ENCODE measurements at places on chromosomes 2 and 18.

DNA sequence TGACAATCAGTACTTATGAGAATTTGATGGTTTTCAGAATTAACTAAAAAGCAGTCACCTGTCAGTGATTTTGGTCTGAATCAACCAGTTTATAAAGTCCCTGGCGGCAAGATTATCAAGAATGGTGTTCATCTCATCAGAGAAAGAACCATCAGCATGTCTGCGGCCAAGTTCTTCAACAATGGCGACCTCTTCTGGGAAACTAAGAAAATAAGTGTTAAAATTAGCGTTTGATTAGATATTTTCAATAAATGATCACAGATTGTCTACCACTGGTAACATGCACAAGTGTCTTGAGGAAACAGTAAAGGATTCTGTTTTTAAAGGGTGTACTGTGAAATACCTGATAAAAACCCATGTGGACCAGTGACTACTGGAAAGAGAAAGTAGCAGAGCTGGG, 8.1 kb downstream of the GCG start:
- no peak for DNase-seq

- no peak for DNase-seq
Observed at GRCh38 chr2:23096906-23097602, 287.9 kb upstream of the KLHL29 start.

GRCh38 chr2:97011977-97012569, 25.7 kb upstream of the FAM178B start:
- no peak for DNase-seq

- DNase-seq, result no peak
Observed at GRCh38 chr2:221524158-221524557, 47.9 kb downstream of the EPHA4 start.

GRCh38 chr2:100160396-100160795, 18.0 kb upstream of the AFF3 start:
- DNase-seq, result no peak

- no peak for DNase-seq
Observed at GRCh38 chr2:230935130-230935430, 10.0 kb upstream of the GPR55 start.

DNA sequence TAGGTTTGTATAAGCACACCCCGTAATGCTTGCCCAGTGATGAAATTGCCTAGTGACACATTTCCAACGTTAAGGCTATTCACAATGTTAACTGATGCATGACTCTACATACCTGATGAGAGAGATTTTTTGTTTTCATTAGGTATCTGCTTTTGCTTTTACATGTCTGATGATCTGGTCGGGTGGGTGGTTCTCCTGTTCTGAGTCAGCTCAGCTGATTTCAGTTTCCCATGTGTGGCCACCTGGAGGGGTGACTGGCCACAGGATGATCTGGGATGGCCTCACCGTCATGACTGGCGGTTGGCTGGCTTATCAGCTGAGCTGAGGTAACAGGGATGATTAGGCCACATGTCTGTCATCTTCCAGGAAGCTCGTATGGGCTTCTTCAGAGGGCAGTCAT, 33.8 kb upstream of the ACYP2 start:
- DNase-seq, result no peak

DNA sequence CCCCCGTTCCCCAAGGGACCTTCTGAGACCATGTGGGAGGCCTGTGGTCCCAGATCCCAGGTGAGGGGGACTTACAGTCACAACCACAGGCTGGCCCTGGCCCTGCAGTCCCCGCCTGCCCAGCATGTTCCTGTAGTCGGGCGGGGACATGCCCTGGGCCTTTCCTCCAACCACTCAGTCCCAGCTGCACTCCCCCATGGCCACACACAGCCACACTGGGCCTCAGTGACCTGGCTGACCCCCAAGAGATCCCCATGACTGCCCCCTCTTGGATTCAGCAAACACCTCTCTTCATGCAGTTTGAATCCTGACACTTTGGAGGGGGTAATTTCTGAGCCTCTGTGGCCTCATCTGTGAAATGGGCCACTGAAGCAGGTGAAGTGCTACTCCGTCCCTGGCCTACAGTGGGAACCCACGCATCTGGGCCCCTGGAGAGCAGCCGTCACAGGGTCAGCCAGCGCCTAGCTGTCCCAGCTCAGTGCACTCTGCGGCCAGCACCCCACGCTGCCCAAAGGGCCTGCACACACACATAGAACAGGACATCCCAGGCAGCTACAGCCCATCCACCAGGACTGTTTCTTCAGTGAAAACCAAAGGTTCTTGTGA, 12.7 kb upstream of the ARHGEF4 start:
- no peak for DNase-seq

GRCh38 chr2:232542715-232543467, 3.4 kb downstream of the CHRNG start:
- DNase-seq, result no peak

GRCh38 chr2:195863564-195863963, 205.1 kb downstream of the DNAH7 start:
- DNase-seq, result no peak

DNA sequence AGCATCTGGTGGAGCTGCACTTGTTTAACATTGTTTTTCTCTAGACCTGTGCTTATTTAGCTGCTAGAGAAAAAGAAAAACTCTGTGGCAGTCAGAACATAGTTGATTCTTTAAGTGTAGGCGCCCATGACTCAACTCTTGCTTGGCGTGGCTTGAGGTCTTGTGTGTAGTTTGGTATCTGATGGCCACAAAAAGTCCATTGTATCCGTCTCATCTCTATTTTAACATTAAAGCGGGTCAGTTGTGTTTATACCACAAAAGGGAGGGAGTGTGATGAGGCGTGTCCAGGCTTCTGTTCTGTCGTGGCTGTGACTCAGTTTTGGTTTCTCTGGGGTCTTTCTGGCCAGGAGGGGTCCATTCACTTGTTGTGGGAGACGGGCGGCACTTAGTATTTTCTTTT, 24.2 kb upstream of the UGT1A8 start:
- no peak for DNase-seq

- DNase-seq, result no peak
Observed at GRCh38 chr2:210558708-210559107, 2.3 kb downstream of the CPS1 start.

DNA sequence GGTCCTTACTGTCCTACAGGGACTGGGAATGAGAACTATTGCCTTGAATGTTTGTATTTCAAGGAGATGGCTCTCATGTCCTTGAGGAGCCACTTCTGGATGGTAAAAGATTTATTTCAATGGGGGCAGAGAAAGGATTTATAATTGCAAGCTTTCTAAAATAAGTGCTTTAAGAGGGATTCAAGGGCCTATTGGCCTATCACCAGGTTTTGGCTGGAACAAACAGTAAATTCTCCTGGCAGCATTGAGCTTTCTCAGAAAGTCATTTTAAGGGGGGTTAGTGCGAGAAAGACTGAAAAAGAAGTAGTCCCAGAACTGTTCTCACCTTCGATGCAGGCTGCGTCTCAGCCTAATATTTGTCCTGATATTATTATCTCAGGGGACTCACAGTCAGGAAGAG, 29.8 kb downstream of the DPP10 start:
- no peak for DNase-seq

DNA sequence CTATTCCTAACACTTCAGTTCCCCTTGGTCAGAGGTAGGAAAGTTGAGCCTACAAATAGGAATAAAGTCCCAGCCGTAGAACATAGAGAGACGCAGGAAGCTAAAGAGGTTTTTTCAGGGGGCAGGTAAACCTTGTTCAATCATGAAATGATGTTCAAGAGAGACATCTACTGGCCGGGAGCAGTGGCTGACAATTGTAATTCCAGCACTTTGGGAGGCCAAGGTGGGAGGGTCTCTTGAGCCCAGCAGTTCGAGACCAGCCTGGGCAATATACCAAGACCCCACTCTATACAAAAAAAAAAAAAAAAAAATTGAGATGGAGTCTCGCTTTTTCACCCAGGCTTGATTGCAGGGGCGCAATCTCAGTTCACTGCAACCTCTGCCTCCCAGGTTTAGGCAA, 66.7 kb upstream of the DNAJC10 start:
- no peak for DNase-seq

DNA sequence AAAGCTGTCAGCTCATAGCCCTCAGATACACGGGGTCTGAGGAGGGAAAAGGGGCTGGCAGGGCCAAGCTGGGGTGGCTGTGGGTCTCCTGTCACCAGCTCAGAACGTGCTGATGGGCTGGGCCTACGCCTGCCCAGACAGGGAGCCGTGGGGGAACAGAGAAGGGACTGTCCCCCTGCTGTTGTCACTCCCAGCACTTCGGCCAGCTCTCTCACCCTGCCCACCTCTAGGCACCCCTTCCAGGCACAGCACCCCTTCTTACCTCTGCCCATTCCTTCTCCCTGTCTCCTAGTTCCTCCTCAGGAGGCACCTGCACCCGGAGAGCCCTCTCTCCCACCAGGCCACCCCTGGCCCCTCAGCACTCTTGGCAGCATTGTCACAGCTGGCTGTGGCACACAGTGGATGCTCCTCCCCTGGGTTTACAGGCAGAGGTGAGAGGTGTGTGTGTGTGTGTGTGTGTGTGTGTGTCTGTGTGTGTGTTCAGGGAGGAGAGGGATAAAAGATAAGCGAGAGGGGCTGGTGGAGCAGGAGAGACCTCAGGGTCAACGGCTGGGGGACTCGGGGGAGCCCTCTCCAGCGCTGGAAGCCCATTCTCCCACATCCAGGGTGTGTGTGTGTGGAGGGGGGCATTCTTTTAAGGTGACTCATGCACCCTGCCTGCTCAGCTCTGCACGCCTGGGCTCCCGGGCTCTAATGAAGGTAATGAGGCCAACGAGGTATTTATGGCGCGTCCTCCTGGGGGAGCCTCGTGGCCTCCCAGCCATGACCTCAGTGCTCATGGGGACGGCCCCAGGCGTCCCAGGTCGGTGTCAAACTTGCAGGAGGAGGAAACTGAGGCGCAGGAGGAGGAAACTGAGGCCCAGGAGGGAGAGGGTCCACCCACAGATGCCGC, 66.1 kb upstream of the SMAD7 start:
- DNase-seq, result no peak

GRCh38 chr2:176189681-176190641, 1.5 kb downstream of the HOXD1 start:
- no peak for DNase-seq

GRCh38 chr2:236862526-236862925, 223.2 kb upstream of the COPS8 start:
- DNase-seq, result no peak

DNA sequence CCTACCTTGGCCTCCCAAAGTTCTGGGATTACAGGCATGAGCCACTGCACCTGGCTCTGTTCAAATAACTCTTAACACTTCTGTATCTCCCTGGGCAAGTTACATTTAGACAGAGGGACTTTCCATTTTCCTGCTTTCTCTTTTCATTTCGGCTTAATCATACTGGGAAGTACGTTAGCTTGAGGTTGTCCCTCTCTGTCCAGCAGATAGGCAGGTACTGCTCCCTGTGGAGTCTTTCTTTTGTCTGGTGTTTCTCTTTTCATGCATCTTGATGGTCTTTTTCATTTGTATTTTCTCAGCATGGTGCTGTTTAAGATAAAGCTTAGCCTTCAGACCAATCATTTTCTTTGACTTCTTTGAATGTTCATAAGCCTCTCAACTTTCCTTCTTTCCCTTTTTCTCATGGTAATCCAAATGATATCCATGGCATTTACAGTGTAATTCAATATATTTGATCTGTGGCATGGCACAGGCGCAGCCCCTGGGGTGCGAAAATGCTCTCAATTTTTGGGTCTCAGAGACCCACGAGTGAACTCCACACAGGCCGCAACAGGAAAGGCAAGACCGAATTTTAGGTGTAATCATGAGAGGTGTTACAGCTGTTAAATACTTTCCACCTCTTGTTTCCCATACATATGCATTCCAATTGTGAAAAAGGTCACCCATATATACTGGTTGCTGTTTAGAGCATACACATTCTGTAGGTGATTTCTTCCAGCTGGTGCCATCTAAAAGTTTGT, 99.9 kb upstream of the MYO3B start:
- no peak for DNase-seq

DNA sequence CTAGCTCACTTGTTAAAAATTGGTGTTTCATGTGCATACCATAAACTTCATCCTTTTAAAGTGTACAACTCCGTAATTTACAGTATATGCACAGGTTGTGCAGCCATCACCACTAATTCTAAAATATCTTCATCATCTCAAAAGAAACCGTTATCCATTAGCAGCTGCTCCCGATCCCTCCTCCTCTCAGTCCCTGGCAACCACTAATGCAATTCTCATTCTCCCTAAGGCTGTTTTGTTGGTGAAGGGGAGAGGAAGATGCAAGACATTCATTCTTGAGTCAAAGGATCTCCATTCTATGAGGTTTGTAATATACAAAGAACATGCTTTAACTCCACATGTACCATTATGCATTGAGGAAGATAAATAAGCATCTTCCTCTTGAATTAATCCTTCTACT, 48.6 kb downstream of the RNU4ATAC start:
- DNase-seq, result no peak

Measured in stimulated activated CD4-positive, alpha-beta T cell treated with anti-CD3 and anti-CD28 coated beads, Interleukin-15, amount 100 ng/mL, for 1 hour (primary cell).